Tongue (tissue), 3 donors: ENCODE measurements at places on chromosomes 13 and 19. TPM values are rescaled to one million over a fixed set of nuclear protein-coding genes. Genes with fewer than 3 reads are reported as not detected.

The S1PR2 gene
- 10.8 TPM for total RNA-seq

DNA sequence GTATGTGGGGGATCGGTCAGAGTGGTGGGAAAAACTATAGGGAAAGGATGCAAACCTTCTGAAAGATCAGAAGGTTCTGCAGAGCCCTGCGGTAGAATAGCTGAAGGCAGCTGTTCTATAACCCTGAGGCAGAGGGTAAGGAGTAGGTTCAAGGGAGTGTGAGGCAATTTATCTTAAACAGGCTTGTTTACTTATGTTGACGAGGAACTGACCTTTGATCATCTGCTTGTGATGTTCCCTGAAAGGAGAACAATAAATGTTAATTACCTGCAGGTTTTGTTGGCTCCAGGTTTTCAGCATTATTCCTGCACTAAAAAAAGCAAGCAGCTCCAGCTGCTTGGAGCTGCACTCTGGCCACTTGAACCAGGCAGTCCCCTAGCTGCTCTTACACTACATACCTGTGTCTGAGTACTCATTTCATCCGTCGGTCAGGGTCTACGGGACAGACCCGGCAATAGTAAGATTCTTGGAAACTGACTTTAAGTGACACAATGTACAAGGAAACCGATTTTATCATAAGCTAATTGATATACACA lies 202.1 kb downstream of the TBC1D4 start:
- no peak for DNase-seq

GRCh38 chr19:4534836-4535658 lies at the start of gene PLIN5:
TSS of gene PLIN5 (minus strand) at chr19:4535224. CDS start at chr19:4534074, 1,150 bp downstream.
- peak; percentile 92 for DNase-seq

- no peak for DNase-seq
Observed at GRCh38 chr13:114286808-114287207, 5.4 kb downstream of the UPF3A start.

DNA sequence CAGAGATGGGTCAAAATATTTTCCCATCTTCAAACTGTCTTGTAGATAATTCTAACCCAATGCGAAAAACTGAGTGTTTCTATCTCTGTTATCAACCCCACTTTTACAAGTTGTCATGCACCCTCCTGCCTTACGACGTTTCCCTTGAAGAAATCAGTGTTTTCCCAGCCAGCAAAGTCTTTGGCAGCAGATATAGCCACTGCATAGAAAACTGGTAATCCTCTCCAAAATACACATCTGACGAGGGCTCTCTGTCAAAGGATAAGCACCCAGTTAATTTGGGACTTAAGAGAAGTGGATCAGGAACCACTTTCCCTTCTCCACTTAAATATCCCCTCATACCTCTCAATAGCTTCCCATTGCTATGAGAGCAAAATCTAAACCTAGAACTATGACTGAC lies 351.9 kb upstream of the MIR17HG start:
- no peak for DNase-seq

GRCh38 chr13:50187352-50188029 lies 172.2 kb downstream of the KCNRG start:
- no peak for DNase-seq

GRCh38 chr13:62964522-62964921 lies 1548.9 kb upstream of the PCDH20 start:
- DNase-seq: no peak
